ENCODE measurements at places on chromosomes 2 and 18.
A peak's percentile ranks its signal among the peaks of the same experiment; 100 is the strongest.

- DNase-seq = no peak
Measured at GRCh38 chr2:174365571-174365970, 30.0 kb upstream of the SCRN3 start.

- DNase-seq = no peak
Measured at GRCh38 chr2:28991460-28991859, 10.4 kb downstream of the TOGARAM2 start.

- peak; percentile 84 for DNase-seq
Measured at GRCh38 chr2:12005886-12006681, 259.7 kb downstream of the LPIN1 start.

DNA sequence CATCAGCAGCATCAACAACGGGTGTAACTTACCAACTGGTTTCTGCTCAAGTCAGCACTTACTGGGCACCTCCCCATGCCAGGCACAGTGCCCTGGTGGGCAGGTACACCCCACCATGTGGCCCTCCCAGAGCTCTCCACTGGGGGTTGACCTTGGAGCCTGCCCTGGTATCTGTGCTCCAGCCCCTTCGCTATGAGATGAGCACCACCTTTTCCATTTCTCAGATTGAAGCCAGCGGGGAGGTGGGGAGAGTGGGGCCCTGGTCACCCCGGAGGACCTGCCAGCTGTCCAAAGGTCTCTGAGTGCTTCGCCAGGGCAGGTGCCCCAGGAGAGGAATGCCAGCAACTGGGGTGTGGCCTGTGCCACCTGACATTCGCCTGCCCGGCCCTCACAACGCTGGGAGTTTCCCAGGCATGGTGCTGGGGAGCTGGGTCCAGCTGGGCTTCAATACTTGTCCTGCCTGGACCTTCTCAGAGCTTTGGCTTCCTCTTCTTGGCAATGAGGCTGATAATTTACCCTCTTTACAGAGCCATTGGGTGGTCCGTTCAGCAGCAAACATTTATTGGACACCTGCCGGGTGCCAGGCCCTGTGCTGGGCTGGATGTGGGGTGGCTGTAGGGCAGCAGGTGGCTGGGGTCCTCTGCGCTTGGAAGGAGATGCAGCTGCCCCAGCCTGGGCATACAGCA lies 5.9 kb upstream of the ZAP70 start:
- no peak for DNase-seq

DNA sequence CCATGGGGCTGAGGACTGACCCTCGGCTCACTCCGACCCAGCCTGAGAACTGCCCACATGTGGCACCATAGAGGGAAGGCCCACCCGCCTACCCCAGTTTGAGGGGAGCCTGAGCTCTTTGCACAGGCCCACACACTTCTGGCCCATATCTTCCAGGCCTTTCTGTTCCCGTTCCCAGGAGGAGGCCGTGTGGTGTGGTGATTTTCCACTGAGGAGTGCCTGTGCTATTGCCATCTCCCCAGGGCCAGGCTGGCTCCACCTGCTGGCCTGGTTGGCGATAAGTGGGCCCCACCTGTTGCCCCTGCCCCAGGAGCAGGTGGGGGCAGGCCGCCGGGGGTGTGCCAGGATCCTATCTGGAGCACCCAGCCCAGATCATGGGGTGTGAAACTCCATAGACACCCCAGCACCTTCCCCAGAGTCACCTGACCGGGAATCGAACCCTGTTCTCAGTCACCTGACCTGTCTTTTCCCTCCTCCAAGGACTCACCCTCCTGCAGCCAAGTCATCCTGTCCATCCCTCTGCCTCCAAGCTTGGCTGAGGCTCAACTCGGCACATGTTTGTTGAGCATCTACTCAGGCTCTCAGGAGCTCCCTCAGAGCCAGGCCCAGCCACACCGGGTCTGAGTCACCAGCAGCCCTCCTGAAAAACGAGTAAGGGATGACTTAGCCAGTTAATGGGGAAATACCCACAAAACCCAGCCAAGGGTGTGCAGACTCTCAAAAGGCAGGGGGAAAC lies 120.1 kb downstream of the CYP26B1 start:
- DNase-seq = peak; percentile 1

DNA sequence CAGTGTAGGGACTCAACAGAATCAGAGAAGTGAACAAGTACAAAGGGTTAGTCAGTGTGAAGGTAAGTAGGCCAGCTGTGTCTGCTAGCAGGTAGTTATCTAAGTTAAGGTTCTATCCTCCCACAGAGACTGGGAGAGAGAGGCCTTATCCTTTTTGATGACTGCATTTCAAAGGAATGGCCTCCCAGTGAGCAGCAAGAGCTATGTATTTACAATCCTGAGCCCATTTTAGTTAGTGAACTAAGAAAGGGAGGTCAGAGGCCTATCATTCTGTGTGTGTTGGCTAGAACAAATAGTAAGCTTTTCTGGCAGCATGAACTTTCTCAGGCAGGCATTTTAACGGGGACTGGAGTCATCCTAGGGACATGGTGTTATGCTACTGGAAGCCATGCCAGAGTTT lies 182.9 kb downstream of the VWC2L start:
- DNase-seq = no peak

DNA sequence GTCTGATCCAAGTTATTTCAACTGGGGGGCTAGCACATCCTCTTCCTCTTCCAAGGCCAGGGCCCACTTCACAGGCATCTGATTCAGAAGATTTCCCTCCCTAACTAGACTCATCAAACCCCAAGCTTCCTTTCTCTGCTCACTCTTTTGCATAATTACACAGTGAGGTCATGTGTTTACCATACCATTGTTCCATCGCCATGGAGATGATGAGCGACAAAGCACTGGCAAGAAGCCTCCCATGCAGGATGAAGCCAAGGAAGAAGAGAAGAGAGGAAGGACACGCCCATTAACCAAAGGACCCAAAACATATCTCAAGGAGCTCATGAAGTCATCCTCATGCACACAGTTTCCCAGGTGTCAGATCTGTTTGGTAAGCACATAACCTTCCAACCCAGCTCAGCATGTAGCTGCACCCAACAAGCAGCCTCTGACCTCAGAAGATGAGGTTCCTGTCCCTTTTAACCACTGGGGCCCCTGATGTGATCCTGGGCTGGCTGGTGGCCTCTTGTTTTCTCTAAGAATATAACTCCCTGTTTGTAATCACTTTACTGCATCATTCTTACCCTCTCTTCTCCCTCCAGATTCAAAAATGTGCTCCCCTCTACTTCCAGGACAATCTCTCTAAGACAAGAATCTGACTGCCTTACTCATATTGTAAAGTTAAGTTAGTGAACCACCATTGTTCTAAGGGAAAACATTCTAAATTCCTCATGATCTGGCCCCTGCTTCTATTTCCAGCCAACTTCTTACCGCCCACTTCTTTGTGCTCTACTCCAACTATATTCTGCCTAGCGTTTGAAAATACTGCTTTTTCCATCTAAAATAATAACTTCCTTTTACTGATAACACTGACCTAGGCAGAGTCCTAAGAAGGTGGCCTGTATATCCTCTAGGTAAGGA lies 190.1 kb downstream of the TTC32 start:
- no peak for DNase-seq

GRCh38 chr18:22932885-22933205 lies 283 bp upstream of the RBBP8 start:
- no peak for DNase-seq

- no peak for DNase-seq
Measured at GRCh38 chr2:128625421-128625820, 306.8 kb upstream of the HS6ST1 start.

- DNase-seq = no peak
Measured at GRCh38 chr2:77169426-77169825, 352.8 kb downstream of the LRRTM4 start.

- no peak for DNase-seq
Measured at GRCh38 chr18:58322464-58322863, 278.4 kb downstream of the NEDD4L start.

- DNase-seq = no peak
Measured at GRCh38 chr2:139609109-139609508, 828.9 kb upstream of the NXPH2 start.

GRCh38 chr2:44498551-44498950 lies 136.8 kb downstream of the CAMKMT start:
- DNase-seq = no peak

- DNase-seq = no peak
Measured at GRCh38 chr2:65020943-65021528, 31.8 kb downstream of the SLC1A4 start.

DNA sequence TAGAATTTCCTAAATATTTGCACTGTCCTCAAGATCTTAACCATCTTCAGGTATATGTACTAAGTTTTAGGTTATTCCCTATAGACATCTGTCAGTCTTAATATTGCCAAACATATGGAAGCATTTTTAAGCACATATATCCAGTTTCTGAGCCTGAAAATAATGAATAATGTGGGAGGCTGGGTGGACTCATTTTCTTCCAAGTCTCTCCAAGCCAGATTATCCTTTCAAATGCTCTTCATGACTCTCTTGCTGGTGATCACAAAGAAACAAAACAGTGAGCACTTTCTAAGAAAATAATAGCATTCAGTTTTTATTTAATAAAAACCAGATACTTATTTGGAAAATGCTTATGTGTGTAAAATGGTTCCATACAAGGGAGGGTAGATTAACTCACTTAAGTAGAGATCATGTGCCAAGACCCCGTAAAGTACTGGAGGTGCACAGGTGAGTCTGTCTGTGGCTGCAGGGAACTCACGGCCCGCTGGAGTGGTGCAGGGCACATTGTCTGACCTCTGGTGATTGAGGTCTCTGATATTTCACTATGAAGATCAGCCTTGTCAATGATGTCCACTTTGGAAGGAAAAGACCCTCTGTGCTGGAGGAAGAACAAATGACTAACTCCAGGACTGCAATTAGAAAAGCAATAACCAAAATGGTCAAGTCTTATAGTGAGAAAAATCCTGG lies 161.6 kb downstream of the TMEM18 start:
- no peak for DNase-seq

DNA sequence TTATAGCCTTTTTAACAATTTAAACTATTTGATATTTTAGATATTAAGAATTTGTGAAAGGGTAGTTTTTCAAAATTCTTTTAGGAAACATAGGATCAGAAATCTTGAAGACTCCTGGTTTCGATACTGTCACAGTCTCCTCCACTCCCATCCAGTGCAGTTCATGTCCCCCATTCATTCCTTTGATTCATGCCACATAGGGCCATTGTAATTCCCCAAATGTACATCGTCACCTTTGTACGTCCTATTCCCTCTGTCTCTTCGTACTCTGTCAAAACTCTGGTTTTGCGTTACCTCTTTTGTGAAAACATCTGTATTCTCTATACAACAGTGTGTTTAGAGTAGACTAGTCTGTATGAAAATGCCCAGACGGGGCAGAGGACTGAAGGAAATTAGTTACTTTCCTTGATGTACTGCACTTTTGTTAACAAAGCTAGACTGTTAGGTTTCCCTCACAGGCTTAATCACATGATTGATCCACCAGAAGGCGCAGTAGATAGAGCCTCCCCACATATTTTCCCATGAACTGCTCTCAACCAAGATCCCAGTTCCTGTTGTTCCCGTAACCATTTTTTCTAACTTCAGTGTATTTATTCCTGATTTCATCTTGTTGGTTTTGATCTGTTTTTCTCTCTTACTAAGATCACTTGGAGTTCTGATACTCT lies 2.5 kb downstream of the MRPL35 start:
- no peak for DNase-seq
